SK-N-MC (cell line): ENCODE measurements at places on chromosomes 6 and 20.

- DNase-seq, result no peak
Observed at GRCh38 chr6:112431803-112432202, 84.7 kb downstream of the RFPL4B start.

DNA sequence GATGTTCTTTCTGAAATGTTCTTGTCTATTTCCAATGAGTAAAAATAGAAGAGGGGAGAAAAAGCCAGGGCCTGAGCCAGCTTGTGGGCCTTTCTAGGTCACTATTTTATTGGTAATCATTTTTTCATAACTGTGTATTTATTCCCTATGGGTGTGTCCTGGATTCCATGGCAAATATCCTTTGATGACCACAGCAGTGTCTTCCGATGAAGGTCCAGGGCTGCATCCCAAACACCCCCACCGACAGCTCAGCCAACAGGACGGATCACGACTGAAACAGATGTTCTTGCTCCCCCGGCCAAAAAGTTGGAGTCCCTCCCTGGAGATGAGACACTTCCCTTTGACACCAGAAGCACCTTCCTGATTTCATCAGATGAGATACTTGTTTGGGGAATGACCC lies 105.4 kb upstream of the PLEKHG1 start:
- DNase-seq, result no peak

- DNase-seq, result no peak
Observed at GRCh38 chr20:46022411-46023147, 6.4 kb upstream of the SLC12A5 start.

DNA sequence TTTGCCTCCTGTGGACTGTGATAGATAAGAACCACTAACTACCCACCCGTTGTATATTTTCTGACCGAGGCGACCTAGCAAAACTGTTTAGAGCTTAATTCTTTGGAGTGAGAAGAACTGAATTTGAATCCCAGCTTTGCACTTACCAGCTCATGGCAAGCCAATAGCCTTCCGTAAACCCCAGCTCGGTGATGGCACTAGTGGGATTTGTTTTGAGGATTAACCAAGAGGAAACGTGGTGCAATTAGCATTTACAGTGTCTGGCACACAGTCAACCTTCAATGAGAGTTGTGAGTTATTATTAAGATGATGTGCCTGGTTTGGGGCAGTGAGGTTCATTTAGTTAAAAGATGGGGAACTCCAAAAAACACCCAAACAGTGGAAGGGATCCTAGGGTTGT lies 12.3 kb upstream of the DSP start:
- DNase-seq, result no peak

DNA sequence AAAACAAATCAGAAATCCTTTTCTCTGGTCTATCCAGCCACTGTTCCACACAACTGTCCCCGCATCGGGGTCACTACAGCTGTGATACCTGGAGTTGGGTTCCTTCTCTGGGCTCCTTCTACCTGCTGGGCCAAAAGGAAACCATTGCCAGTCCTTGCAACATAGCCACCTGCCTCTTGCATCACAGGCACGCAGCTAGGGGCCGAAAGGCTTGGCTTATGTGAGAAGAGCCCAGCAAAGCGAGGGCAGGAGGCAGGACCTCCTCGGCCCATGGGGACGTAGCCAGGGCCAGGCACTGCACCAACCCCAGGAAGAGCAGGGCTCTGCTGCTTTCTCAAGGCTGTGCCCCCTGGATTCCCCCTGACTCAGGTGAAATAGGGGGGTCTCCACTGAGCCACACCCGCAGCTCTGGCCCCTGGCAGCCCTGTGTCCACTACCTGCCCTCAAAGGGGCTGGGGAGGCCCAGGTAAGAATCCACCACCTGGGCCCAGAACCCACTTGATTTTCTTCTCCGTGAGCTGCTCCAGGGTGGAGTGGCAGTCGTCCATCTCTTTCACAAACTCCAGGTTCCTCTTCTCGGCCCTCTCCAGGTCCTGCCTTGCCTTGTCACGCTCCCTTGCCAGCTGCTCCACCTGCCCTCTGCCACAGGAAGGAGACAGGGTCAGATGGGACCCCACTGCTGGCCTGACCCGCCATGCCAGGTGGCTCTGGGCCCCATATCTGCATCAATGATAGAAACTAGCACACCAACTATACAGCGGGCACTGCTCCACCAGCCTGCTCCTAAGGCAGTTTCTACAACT lies 88.9 kb downstream of the GINS1 start:
- no peak for DNase-seq

DNA sequence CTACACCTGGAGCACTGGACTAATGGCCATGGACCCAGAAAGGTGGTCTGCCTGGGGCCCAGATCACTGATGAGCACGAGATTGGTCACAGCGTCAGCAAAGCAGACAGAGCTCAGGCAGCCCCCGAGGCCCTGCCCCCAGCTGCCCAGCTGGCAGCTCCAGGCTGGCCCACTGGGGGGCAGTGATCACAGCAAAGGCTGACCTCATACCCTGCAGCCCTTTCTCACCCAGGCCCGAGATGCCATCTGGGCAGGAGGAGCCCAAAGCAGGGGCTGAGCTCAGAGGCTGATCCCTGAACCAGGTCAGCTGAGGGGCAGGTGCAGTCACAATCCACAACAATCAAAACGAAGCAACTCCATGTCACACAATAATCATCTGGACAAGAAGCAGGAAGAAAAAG lies 4.1 kb downstream of the MAP1LC3A start:
- DNase-seq, result no peak

DNA sequence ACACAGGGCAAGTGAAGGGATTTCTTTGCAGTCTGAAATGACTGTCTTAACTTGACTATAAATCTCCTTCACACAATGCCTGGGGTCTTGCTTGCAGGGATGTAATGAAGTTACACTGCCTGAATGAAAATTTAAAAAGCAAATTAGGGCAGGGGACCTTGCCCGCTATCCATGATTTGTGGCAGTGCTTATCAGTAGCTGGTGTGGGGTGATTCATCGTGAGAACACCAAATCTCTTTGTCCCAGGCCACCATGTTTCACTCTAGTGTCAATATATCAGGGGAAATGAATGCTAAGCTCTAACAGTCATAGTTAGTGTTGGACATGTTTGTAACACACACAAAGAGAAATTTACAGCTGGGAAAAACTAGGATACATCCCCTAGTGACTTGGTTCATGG lies 713.7 kb upstream of the EPHA7 start:
- DNase-seq, result no peak
